ENCODE measurements at places on chromosomes 3 and 15.

DNA sequence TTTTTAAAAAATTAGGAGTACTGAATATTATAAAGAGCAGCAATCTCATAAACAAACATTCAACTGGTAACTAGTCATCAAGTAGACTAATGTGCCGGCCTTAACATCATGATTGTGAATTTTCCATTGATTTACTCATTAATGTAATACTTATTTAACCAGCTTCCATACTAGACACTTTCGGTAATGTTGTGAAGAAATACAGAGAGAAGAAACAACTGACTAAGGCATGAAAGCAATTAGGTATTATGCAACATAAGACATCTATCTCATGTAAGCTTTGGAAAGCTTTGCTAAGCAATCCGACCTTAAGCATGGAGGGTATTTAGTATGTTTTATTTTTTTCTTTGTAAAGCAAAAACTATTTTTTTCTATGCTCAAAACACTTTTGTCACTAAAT, 108.0 kb downstream of the IL1RAP start:
- no peak for DNase-seq

GRCh38 chr3:198106265-198106664, 146.2 kb downstream of the LMLN start:
- no peak for DNase-seq

DNA sequence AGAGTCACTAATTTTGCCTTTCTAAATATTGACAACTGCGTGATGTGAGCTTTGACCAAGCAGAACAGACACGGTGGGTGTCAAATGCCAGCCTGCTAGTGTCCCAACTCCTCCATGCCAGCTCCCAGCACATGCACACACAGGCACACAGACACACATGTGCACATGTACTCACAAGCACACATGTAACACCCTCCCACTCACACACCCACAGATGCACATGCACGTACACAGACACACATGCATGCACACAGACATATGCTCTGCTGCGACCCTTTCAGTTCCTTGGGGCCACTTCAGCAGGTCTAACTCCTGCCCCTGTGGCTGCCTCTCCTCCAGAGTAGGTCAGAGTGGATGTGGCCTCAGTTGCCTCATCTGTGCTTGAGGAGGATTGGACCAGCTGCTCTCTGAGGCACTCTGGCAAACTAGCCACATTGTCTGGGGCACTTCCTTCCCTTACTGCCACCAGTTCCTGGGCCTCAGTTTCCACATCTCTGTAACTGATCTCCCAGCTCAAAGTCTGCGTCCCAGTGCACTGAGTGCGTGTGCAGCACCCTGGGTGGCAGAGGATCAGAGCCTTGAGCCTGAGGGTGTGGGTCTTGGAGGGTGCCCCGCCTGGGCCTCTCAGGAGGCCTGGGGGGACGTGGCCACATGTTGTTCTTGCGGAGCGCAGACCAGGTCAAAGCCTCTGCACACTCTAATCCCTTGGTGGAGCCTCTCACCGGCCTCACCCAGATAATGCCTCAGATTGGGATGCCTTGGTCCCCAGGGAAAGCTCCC, 55.0 kb upstream of the PRR23E start:
- DNase-seq: no peak

- DNase-seq: no peak
These were observed 8.8 kb downstream of the ABHD6 start for GRCh38 chr3:58246148-58247047.

Data from NCI-H446 treated with DMSO at 0.1 percent for 48 hours (cell line).